Hepatocyte (in vitro differentiated cells): ENCODE measurements at places on chromosomes 5 and 9. TPM values are rescaled to one million over a fixed set of nuclear protein-coding genes. Genes with fewer than 3 reads are reported as not detected.

Gene C5orf22
- 15.3 and 16.3 TPM in 2 replicates for total RNA-seq

DNA sequence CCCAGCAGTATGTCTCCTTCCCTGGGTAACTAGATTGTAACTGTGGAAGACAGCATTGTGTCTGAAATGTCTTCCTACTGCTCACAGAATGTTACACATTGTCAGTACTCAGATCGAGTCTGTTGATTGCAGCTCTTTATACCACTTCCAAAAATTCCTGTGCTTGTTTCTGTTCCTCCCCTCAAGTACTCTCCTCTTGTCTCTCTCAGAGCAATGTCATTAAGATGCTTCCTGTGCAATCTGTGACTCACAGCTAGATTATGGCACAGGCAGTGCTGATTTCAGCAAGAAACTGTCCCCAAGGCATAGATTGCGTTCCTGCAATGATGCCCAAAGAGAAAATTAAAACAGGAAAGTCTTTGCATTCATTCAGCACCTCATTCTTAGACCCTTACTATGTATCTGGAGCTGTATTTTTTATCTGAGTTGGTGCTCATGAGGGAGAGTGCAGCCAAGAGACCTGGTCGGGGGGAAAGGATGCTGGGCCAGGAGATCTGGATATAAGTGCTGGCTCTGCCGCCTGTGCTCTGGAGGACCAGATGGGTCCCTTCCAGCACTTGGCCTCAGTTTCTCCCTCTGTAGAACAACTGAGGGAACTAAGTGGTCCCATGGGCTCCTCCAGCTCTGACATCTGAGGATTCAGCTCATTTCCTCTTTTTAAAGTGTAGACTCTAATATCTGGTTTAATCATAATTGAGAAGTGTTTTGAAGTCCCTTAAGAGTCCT is 40.8 kb upstream of the GNPDA1 start:
- H3K27ac ChIP-seq = no peak overlapping the region
- DNase-seq = peak; percentile 32
- H3K36me3 ChIP-seq = no peaks in the 10 kb centered on the region
- H3K27me3 ChIP-seq = no peaks in the 10 kb centered on the region

Gene PCDHB9
- 1.2 and 2.3 TPM in 2 replicates for total RNA-seq

GRCh38 chr9:37046683-37047082 is 12.6 kb upstream of the PAX5 start:
- no peaks in the 10 kb centered on the region for H3K36me3 ChIP-seq
- DNase-seq = no peak
- no peak overlapping the region for H3K4me3 ChIP-seq
- no peak overlapping the region for H3K27ac ChIP-seq
- H3K4me1 ChIP-seq = no peaks in the 10 kb centered on the region
- H3K27me3 ChIP-seq = peaks cover 71% of the 10 kb centered on the region

DNA sequence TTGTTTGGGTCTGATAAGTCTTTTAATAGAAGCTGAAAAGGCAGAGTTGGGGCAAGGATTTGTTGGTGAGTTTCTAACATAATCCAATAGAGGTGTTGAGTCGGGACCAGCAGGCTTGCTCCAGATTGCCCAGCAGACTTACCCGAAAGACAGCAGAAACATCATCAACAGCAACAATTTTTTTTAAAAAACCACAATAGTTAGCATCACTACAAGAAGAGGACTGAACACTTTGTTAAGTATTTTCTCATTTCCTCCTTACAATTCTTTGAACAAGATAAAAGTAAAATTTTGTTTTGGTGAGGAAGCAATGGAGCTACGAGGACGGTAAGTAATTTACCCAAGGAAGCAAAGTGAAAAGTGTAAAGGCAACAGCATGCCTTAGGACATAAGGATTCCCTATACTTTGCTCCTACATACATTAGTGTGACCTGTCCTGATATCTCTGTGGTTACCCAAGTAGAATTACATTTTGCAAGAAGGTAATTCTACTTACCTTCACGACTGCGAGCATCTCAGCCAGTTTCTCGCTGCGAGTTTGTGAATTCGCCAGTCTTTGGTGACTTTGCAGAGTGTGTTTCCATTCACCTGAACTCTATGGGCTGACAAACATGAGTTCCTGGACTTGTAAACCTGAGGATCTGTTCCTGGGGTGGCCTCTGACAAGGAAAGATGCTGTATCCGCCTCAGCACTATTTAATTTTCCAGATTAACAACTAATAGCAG is 13.2 kb downstream of the ITK start:
- no peak overlapping the region for H3K27ac ChIP-seq
- peaks cover 23% of the 10 kb centered on the region for H3K27me3 ChIP-seq
- no peaks in the 10 kb centered on the region for H3K4me1 ChIP-seq
- H3K36me3 ChIP-seq = no peaks in the 10 kb centered on the region
- DNase-seq = no peak
- no peak overlapping the region for H3K4me3 ChIP-seq

GRCh38 chr9:108153416-108153815 is 663.8 kb upstream of the KLF4 start:
- DNase-seq = no peak
- H3K4me1 ChIP-seq = peaks cover 15% of the 10 kb centered on the region
- no peaks in the 10 kb centered on the region for H3K36me3 ChIP-seq
- no peaks in the 10 kb centered on the region for H3K27me3 ChIP-seq

DNA sequence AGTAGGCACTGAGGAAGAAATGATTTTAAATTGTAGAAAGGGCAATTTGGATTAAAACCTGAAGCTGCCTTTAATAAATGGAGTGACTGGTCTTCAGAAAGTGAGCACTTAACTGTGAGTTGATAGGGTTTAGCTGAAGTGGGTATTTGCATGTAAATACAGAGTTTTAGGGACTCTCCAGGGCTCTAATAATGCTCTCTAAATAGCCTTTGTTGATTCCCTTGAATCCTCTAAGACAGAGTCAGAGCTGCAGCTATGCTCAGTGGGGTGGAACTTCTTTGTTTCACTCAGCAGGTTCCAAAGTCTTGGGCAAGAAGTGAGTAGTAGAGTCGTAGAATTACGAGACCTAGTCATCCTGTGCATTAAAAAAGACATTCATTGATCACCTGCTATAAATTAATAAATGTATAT is 21.4 kb downstream of the GLRA1 start:
- no peaks in the 10 kb centered on the region for H3K4me1 ChIP-seq
- H3K4me3 ChIP-seq = no peak overlapping the region
- H3K36me3 ChIP-seq = no peaks in the 10 kb centered on the region

Gene KIF20A
- total RNA-seq = 12.0 and 12.3 TPM in 2 replicates

Gene SH3TC2
- total RNA-seq = 3.5 and 3.8 TPM in 2 replicates

Gene FCN1
- not detected in 2 replicates for total RNA-seq

DNA sequence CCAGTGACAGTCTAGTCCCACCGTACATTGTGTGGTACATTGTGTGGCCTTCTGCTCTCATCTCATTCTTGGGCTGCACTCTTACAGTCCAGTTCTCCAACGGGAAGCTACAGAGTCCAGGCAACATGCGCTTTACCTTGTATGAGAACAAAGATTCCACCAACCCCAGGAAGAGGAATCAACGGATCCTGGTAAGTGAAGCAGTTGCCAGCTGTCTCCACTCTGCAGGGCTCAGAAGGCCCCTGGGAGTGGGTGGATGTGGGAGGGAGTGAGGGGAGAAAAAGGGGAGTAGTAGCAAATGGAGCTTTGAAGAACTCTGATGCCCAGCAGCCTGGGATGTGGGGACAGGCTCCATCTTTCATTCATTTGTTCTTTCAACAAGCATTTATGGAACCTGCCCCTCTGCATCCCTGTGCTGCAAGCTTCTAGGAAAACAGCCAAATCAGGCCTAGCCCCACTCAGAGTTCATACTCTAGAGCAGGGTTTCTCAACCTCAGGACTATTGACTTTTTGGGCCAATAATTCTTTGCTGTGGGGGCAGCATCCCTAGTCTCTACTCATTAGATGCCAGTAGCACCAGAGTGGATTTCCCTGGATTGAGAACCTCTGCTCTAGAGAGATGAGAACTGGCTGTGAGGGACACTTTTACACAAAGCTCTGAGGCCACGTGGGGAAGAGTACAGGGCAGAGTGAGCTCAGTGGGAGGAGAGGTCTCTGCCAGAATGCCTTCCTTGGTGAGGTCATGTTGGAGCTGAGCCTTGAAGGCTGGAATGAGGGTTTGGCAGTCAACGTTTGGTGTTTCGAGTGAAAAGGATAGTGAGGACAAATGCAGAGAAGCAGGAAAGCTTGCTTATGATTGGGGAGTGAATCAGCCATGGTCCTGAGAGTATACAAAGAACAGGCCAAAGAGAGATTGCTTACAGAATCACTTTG is 1.1 kb downstream of the POLR1E start:
- DNase-seq = peak; percentile 65
- peak overlapping the region; percentile 56 for H3K4me3 ChIP-seq

Gene PTGR1
- 290 and 318 TPM in 2 replicates for total RNA-seq

Gene COL27A1
- total RNA-seq = 30.8 and 47.0 TPM in 2 replicates

GRCh38 chr9:114611516-114612271 is 603 bp downstream of the TMEM268 start:
- peak overlapping the region; percentile 94 for H3K4me3 ChIP-seq
- H3K36me3 ChIP-seq = no peaks in the 10 kb centered on the region
- H3K27ac ChIP-seq = peak overlapping the region; percentile 99
- peak; percentile 83 for DNase-seq
- H3K27me3 ChIP-seq = no peaks in the 10 kb centered on the region
